ENCODE measurements at places on chromosomes 2 and 18. TPM values are rescaled to one million over a fixed set of nuclear protein-coding genes. Genes with fewer than 3 reads are reported as not detected.

The KRTCAP3 gene
- 62.2 TPM for polyA plus RNA-seq

The RBM44 gene
- polyA plus RNA-seq: not detected

The IL36G gene
- 1.1 TPM for polyA plus RNA-seq

The DOCK10 gene
- polyA plus RNA-seq: 2.0 TPM

The CCDC85A gene
- 0.10 TPM for polyA plus RNA-seq

The MAP2 gene
- polyA plus RNA-seq: 2.1 TPM

The KYNU gene
- 2.1 TPM for polyA plus RNA-seq

The RAMP1 gene
- polyA plus RNA-seq: 101 TPM

The NPPC gene
- not detected for polyA plus RNA-seq

The PPIG gene
- 27.8 TPM for polyA plus RNA-seq

The LYG2 gene
- not detected for polyA plus RNA-seq

The GRP gene
- polyA plus RNA-seq: 0.60 TPM

Data from stomach (tissue), 19 donors.